ENCODE measurements at places on chromosomes 12 and 14. TPM values are rescaled to one million over a fixed set of nuclear protein-coding genes. Genes with fewer than 3 reads are reported as not detected.

Gene RFLNA
- 1.1 TPM for total RNA-seq

Gene CABP1
- total RNA-seq, result 0.54 TPM

Gene FANCM
- total RNA-seq, result 13.9 TPM

GRCh38 chr14:45249856-45250575, 3.0 kb downstream of the MIS18BP1 start:
- peak; percentile 64 for DNase-seq

GRCh38 chr12:58099476-58099875, 158.1 kb downstream of the ATP23 start:
- DNase-seq, result no peak

Data from fibroblast of the aortic adventitia (primary cell).